Fibroblast of skin of left quadriceps (primary cell): ENCODE measurements at places on chromosomes 1 and 21.

DNA sequence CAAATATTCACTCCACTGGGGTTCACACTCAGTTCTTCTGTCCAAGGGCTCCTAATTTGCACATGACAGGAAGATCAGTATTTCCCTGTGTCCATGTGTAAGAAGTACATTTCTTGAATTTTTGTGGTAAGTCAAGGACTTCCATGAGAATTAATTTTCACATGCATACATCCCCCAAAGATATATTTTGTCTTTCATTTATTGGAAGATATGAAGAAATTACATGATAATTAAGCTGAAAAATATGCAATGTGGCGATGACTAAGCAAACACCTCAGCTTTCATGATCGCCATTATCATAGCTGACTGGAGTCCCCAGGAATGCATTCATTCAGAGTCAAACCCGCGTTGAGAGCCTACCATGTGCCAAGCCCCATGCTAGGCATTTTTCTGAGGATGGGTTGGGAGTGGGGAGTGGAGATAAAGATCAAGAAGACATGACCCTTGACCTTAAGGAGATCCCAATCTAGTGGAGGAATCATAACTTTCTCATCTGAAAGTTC, 104.6 kb upstream of the F3 start:
- DNase-seq, result peak; percentile 90

- no peak for DNase-seq
These were observed 38.5 kb upstream of the KCNK1 start for GRCh38 chr1:233575450-233575849.

GRCh38 chr1:184181044-184181443, 129.5 kb downstream of the TSEN15 start:
- DNase-seq, result no peak

DNA sequence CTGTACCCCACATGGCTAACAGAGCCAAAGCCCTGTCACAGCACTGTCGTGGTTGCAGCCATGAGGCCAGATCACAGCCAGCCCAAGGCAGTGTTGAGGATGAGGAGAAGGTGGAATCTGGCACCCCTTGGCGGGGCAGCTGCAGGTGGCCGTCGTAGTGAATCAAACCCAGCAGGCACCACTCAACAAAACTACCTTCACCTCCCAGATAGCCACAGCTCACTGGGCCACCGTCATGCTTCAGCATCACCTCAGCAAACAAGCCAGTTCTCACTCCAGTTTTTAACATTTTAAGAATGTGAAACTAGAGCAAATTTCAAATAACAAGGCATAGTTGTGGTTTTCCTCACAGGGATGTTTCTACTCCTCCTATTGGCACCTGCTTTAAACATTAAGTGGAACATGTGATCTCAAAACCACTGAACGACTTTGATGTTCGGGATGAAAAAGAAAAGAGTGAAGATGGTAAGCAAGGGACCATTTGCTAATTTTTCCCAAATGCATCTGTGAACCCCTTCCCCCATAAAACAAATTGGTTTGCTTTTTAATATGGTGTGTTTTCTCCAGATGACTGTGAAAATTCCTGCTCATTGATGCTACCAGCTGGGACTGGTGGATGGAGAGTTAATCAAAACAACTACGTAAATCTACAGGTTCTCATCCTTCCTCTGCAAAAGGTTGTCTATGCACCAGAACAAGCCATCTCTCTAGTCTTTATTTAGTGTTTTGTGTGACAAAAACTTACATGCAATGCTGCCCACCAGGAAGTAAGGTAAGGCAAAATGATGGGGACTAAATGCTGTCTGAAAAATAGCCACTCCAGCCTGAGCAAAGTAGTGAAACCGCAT, 45.5 kb downstream of the TOR1AIP2 start:
- DNase-seq, result no peak

DNA sequence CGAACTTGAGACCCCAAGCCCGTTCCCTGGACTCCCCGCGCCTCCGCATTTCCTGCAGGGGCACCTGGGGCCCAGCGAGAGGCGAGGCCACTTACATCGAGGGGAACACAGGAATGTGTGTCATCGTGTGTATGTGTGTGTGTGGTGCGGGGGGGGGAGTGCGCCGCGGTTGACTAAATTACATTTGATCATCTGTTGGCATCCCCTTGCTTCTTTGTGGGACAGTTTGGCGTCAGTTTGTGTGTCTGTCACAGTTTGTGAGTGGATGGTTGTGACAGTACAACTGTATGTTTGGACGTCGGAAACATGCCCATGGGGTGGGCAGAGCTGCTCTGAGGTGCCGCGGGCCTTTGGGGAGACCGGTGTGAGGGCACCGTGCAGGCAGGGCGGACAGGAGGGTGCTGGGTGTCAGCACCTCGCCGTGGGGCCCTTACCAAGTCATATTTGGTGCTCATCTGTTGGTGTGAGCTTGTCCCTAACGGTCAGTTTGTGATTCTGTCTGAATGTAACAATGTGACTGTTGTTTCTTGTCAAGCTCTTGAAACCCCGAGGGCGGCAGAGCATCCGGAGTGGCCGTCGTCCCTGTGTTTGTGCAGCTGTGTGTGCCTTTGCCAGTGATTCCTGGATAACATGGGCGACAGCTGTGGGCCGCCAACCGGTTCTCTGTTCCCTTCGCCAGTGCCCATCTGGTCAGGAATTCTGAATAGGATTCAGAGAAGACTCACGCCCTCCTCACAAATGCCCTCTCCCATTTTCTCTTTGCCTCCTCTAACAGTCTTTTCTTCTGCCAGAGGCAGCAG, 899 bp downstream of the OPRD1 start:
- no peak for DNase-seq

- DNase-seq, result no peak
These were observed 13.2 kb upstream of the COL6A2 start for GRCh38 chr21:46084709-46085108.

DNA sequence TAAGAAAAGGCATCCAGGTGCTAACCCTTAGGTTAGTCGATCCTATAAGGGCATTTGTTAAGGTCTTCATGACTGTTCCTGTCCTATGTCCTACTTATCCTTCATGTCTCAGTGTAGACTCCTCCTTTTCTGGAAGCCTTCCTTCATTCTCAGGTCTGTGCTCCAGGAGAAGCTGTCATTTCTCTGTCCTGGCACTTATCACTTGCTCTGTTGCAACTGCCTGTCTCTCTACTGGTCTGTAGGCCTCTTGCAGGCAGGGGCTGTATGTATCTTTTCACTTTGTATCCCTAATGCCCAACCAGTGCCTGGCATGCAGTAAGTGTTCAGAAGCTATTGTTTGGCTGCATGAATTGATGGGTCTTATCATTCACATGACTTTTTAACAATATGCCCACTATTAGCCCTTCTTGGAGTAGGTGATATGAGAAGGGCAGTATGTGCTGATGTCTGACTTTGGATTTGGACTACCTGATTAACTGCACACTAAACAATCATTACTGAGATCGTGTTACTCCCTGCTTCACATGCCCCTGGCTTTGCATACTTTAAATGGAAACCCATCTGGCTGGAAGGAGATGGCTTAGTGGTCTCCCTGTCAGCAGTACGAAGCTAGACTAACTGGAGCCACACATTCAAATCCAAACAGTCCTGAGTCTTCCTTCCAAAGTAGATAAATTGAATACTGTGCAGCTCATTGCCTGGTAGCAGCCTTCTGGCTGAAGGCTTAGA, 88.8 kb downstream of the RGL1 start:
- no peak for DNase-seq

- DNase-seq, result peak; percentile 24
These were observed 37.0 kb upstream of the PUM1 start for GRCh38 chr1:31102501-31102950.

DNA sequence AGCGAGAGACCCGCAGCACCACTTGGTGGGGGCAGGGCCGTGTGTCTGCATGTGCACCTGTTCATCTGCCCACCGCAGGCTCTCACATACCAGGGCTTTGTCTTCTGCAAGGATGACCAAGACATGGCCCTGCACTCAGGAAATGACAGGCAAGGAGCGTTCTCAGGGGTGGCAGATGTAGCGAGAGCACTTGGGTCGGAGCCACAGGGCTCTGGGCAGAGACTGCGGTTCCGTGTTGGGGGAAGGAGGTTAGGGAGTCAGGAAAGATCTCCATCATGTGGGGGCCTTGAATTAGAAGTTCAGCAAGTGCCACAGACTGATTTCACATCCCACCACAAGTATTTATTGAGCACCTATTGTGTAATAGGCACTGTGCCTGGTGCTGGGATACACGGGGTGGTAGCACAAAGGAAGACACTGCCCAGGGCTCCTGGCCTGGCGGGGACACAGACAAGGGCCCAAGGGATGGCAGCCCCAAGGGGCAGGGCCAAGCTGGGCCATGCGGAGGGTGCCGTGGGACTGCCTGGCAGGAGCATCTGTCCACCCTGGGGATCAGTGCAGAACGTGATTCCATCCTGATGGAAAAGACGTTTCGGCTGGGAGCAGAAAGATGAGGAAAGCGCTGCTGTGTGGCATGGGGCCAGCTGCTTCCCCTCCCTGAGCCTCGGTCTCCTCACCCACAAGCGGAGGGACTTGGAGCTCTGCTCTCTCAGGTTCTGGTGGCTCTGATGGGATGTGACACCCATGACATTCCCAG, 11.4 kb upstream of the SPSB1 start:
- no peak for DNase-seq

- DNase-seq, result no peak
These were observed 6.0 kb upstream of the MYOG start for GRCh38 chr1:203091761-203092330.

DNA sequence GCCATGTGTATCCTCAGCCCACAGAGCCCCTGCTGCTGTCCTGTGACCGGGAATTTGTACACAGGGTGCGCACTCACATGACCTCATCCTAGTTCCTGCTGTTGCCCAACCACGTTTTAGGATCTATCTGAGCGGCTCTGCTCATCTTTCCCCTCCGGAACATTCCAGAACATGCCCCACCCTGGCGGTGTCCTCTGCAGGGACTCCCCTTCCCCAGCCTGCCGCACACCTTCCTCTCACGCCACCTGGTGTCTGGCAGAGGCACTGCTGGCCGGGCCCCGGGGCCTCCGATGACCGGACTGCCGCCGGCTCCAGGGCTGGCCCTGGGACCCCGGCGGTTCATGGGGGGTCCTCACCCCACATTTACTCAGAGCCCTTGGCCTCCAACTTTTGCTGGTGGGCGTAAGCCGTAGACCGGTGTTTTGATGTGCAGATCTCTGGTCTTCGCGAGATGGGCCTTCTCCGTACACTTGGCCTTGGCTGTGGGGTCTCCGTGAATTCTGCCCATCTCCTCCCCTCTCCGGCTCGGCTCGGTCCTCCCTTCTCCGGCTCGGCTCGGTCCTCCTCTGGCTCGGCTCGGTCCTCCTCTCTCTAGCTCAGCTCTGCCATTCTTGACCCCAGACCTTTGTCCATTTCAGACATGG, 29.5 kb downstream of the ARHGEF16 start:
- peak; percentile 2 for DNase-seq

DNA sequence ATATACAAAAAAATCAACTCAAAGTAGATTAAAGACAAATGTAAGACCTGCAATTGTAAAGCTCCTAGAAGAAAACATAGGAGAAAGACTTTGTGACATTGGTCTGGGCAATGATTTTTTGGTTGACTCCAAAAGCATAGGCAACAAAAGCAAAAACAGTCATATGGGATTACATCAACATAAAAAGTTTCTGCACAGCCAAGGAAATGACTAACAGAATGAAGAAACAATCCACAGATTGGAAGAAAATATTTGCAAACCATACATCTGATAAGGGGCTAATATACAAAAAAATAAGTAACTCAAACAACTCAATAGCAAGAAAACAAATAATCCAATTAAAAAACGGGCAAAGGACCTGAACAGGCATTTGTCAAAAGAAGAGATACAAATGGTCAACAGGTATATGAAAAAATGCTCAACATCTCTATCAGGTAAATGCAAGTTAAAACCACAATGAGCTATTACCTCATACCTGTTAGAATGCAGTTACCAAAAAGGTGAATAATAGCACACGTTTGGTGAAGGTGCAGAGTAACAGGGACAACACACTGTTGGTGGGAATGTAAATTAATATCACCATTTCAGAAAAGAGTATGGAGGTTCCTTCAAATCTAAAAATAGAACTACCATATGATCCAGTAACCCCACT, 173.7 kb upstream of the COA6 start:
- no peak for DNase-seq

- no peak for DNase-seq
These were observed 60.2 kb downstream of the DAB1 start for GRCh38 chr1:57363643-57364042.

DNA sequence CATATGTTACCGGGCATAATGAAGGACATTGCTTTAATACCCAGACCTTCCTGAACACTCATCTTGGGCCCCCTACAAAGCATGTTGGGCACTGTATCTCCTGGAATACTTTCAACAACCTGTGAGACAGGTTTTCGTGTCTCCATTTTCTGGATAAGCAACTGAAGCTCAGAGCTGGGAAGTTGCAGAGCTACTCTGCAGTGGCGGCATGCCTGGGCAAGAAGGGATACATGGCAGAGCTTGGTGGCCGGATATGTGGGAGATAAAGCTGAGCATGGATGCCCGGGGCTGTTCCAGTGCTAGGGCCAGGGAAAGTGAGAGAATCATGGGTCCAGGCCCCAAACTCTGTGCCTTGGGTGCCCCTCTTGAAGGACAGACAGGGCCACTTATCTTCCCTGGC, 71.6 kb upstream of the KCND3 start:
- no peak for DNase-seq

DNA sequence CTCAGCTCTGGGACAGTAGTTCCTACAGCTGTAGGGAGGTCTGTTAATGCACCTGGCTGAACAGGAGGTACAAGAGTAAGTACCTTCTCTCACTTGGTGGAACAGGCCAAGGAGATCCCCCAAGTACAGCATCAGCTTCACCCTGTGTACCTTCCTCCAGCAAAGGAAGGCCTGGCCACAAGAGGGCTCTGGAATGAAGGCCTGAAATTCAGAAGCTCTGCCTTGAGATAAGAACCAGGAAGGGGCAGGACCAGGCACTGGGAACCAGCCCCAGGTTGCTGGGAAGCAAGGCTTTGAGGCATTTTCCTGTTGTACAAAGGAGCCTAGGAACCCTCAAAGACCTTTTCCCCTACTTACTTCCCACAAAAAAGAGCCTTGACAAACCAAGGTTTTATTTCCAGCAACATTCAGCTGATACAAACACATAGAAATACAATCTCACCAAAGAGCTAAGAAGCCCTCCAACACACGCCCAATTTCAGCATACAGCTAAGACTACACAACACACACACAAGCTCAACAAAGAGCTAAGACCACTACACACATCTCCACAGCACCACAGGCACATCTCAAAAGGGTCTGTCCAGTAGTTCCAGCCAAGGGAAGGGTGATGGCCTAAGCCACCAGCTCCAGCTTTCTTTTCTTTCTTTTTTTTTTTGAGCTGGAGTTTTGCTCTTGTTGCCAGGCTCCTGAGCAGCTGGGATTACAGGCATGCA, 23.5 kb downstream of the F11R start:
- peak; percentile 20 for DNase-seq

DNA sequence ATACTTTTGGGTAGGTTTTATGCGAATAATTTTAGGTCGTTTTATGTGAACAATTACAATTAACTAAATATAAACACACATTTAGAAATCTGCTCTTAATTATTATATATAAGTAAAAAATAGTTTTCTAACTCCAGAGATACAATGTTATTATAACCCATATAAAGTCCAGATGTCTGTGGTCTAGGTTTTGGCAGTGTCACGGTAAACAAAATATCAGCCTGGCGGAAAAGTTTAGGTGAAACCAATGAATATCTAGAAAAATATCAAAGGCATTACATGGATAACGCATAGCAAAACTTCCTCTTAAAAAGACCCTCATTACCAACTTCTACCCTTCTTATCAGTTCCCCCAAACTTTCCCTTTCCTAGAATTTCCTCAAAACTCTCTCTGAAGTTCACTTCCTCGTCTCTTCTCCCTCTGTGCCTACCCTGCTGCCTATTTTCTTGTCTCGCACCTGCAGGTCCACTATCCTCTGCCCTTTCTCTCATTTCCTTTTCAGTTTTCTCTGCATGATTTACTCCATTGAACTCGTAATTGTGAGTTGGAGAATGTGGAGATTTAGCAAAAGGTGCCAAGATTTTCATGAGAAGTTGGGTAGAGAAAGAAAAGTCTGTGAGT, 21.8 kb downstream of the VTCN1 start:
- DNase-seq, result no peak
